ENCODE measurements at places on chromosomes 4 and X.

DNA sequence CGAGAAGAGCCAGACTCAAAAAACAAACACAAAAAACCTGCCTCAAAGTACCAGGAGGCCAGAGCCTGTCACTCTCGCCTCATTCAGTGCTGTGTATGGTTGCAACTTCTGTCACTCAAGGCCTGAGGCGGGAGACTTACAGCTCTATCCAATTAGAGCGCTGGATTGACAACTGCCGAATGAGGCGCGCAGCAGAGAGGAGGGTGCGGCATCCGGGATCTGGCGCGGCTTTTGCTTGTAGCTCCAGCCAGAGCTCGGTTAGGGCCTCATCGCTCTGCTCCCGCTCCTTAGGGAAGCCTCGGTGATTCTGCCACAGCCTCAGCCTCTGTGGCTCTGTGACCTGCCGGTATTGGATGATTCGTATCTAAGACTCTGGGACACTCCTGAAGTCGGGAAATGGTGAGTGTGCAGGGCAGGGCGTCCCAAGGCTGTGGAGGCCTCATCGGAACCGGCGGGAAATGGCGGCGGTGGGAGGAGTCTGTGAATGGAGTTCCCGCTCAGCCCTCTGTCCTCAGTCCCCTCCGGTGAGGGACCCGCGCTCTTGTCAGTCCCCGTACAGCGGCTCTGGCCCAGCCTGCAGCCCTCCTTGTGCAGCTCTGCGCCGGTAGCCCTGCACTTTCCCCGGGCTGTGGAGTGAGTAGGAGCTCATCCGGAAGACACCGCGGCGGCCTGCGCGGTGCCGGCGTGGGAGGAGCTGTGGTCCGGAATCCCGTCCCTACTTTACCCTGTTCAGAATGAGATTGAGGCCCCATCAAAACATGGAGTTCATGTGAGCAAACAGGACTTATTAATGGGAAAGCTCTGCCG is at the start of gene ZNF718:
ZNF718 (plus strand) TSS at position 227 of the 807 bp plus-strand sequence; CDS start at position 397, 170 bp downstream.
- peak within 1 kb of the TSS; percentile 99 for H3K27ac ChIP-seq
- peaks cover 38% of the 10 kb centered on the region for H3K36me3 ChIP-seq
- DNase-seq = peak; percentile 88
- H3K4me1 ChIP-seq = peaks cover 15% of the 10 kb centered on the region
- H3K4me3 ChIP-seq = peak within 1 kb of the TSS; percentile 99
- peaks cover 21% of the 10 kb centered on the region for H3K27me3 ChIP-seq

DNA sequence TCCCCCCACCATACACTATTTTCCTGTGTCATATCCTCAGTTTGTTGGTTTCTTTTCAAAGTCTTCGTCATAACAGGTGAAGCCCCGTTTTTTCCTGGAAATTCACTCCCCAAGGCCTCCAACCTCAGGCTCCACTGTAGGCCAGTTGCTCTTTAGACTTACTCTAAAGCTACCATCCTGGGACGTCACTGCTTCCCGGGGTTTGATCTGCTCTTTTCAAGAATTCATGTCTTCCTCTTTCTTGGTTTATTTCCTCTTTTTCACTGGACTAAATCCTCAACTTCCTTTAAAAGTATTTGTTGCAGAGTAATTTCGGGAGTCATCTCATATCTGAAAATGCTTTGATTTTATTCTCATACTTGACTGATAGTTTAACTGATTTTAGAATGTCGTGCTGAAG is 6.5 kb upstream of the SERTM2 start:
- no peak overlapping the region for H3K4me3 ChIP-seq
- DNase-seq = no peak
- no peaks in the 10 kb centered on the region for H3K36me3 ChIP-seq
- H3K27ac ChIP-seq = no peak overlapping the region
- H3K4me1 ChIP-seq = peaks cover 2% of the 10 kb centered on the region

GRCh38 chrX:43644124-43644701 is 11.9 kb upstream of the MAOA start:
- H3K4me3 ChIP-seq = no peak overlapping the region
- no peaks in the 10 kb centered on the region for H3K4me1 ChIP-seq
- H3K27ac ChIP-seq = no peak overlapping the region
- H3K36me3 ChIP-seq = no peaks in the 10 kb centered on the region
- no peak for DNase-seq

DNA sequence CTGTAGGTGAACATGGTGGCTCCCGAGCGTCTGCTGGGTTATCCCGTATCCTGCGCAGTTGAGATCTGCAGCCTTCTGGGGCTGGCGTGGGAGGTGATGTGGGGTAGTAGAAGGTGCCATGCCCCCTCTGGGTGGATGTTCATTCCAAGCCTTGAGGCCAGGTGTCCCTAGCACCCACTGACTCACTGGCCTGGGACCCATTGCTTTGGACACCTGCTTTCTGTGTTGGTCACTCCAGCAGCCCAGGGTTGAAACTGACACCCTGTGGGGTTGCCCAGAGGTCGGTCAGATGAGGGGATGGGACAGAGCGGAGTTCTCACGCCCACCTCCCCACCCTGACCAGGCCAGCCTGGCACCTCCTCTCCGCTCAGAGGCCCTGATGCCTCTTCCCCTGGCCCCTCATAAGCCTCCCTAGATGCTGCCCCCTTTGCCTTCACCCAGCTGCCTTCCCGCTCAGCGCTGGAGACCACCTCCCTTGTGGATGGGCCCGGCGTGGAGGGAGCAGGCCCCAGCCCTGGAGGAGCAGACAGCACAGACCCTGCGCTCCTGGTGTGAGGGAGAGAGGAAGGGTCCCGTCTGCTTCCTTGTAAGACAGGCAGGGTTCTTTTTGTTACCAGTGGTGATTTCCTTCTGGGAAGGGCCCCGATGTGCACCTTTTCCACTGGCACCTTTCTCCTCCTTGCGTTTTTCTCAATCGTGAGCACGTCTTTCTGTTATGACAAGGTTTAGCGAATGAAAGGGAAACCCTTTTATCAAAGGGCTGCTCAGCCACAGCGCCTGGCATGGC is 2.0 kb downstream of the DOK7 start:
- H3K36me3 ChIP-seq = no peaks in the 10 kb centered on the region
- peaks cover 36% of the 10 kb centered on the region for H3K4me1 ChIP-seq
- no peak overlapping the region for H3K4me3 ChIP-seq
- peaks cover 8% of the 10 kb centered on the region for H3K27me3 ChIP-seq

Data from nephron progenitor cell (in vitro differentiated cells).